NCI-H345 (cell line): ENCODE measurements at places on chromosomes 3 and 15.

GRCh38 chr15:89778861-89779260 lies 2.7 kb downstream of the MESP2 start:
- no peak for DNase-seq

GRCh38 chr15:28289694-28290463 lies 32.1 kb downstream of the HERC2 start:
- no peak for DNase-seq

DNA sequence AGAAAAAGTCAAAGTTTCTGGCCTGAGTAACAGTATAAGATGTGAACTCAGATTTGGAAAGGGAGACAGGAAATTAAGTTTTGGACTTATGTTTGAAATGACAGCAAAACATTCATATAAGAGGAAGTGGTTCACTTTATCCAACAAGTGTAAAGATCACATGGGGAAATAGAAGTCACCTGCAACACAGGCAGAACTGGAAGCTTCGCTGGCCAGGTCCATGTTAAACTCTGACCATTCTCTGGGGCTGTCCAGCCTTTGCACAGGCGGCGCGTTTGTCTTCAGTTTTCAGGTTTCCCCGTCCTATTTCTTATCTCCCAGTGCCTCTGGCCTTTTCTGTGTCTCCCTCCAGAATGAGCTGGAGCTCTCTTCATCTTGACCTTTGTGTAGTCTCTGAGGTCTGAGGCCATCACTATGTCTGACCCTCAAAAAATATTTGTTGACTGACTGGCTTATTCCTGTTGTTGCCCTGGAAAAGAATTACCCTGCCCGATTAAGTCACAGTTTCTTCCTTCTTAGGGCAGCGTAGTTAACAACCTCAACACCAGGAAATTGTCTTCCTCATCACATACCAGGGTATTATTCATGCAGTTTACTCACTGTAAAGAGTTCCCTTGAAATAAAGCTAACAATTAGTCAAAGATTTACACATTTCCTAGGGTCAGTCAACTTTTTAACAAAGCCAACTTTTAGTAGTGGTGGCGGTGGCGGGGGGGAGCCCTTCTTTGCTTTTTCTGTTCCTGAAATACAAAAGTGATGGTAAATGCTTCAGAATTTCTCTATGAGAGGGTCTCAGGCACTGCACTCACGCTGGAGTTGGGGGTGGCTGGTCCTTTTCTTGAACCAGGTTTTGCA lies 959 bp upstream of the RASA2 start:
- no peak for DNase-seq

DNA sequence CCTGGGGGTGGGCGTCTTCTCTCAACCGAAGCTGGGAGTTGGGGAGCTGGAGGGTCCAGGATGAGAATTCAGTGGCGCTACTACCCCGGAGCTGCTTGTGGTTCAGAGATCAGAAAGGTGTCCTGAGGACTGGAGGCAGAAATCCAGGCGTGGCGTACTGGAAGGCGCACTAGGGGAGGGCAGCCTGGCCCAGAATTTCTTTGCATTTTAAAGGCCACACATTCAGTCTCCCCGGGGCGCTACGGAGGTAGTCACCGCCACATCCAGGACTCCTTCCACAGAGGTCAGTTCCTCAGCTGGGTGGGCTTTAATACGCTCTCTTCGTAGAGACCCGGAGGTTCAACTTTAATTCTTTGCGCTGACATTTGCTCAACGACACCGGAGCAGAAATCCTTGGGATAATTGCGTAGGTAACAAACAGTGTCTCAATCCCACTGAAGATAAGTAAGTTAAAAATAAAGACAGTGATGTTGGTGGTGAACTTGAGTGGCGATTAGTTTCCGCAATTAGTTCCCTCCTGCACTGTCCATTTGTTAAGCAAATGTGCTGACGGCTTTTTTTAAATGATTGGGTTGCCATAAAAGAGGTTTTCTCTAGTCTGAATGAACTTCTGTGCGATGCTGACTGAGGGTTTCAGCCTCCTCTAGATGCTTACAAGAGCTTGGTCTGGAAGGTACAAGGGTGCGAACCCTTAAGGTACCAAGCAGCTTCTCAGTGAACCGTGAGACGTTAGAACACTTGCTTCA lies 535 bp downstream of the MCTP2 start:
- DNase-seq: peak; percentile 19

DNA sequence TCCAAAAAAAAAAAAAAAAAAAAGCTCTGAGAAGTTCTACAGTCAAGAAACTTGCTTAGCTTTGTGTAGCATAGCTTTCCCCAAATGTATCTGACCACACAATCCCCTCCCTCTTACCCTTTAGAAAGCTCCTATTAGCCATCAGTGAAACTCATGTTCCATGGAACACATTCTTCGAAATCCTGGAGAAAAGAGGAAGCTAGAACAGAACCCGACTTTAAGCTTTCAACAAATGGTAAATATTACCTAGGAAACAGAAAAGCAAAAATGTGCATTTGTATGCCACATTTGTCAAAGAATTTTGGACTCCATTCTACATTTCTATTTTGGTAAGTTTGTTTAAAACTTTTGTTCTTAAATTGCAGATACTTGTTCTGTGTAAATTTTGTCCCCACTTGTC lies 17.4 kb upstream of the CRTC3 start:
- DNase-seq: no peak

DNA sequence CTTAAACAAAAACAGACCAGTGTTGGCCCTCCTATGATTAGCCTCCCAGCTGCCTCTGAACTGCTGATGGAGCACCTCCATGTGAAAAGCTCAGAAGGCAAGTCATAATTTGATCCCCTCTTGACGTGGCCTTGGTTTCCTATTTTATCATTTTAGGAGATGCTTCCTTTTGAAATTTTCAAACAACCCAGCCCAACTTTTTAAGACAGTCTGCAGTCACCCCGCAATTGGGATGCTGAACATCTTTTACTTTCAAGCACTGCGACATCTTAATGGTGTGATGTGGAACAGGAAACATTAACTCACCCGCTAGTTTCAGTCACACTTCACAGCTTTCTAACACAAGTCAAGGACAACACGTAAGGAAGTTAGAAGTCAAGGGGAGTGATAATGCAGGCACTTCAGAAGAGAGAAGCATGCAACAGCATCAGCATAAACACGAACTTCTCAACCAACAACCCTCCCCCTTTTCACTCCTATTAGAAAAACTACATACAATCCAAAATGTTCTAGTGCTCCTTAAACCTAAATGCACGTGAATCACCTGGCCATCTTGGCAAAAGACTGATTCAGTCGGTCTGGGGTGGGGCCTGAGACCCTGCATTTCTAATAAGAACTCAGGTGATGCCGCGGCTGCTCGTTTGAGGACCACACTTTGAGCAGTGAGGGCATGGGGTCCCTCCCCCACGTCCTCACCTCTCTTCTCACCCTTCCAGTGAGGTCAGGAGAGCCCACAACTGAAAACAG lies 161.5 kb downstream of the FOXP1 start:
- DNase-seq: no peak

DNA sequence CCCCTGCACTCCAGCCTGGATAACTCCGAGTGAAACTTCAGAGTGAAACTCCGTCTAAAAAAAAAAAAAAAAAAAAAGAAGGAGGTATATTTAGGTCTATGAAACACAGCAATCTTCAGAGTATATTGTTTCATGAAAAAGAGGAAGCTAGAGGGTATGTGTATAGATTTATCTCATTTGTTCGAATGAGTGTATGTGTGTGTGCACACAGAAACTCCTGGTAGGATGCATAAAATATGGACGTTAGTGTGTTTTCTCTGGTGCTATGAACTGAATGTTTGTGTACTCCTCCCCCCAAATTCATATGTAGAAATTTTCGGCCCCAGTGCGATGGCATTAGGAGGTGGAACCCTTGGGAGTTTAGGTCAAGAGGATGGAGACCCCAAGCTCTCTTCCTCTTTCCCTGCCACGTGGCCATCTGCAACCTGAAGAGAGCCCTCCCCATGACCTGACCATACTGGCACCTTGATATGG lies 98.6 kb upstream of the KLF13 start:
- DNase-seq: no peak

- DNase-seq: no peak
Observed at GRCh38 chr3:45199837-45200648, 26.0 kb downstream of the TMEM158 start.

- DNase-seq: no peak
Observed at GRCh38 chr15:66638377-66638776, 63.7 kb upstream of the SMAD6 start.

DNA sequence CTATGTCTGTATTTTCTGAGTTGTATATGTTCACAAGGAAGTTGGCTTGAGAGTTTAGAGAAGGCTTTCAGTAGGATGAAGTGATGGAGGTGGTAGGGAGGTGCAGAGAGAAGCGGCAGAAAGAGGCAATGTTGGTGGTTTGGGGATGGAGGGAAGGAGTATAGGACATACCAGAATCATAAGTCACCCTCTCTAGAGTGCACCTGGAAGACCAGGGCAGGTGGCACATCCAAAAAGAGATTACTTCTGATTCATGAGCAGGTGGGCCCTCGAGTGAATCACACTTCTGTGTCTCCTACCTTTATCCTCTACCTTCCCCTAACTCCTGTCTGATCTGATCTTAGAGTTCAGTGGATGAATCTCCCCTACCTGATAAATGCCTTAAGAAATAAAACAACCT lies 41.8 kb upstream of the MRPL3 start:
- no peak for DNase-seq

GRCh38 chr3:30620402-30621360 lies 14.3 kb downstream of the TGFBR2 start:
- DNase-seq: no peak

DNA sequence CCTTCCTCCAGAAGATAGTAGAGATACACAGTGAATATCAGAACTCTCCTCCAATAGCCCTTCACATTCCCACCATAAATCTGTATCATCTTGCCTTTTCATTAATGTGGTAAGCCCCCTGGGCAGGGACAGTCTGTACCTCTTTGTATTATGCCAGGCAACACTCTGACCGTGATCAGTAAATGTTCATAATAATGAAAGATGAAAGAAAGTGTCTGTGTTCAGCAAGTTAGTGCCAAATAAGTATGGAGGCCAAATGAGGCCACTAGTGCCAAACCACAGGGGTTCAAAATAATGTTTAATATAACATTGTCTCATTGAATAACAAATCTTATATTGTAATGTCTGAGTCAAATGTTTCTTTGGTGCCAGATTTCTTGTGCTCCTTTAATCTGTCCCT lies 104.3 kb downstream of the CMSS1 start:
- no peak for DNase-seq

- DNase-seq: no peak
Observed at GRCh38 chr3:136281966-136282520, 31.9 kb downstream of the PCCB start.

- no peak for DNase-seq
Observed at GRCh38 chr3:66381626-66382025, 119.2 kb downstream of the LRIG1 start.

DNA sequence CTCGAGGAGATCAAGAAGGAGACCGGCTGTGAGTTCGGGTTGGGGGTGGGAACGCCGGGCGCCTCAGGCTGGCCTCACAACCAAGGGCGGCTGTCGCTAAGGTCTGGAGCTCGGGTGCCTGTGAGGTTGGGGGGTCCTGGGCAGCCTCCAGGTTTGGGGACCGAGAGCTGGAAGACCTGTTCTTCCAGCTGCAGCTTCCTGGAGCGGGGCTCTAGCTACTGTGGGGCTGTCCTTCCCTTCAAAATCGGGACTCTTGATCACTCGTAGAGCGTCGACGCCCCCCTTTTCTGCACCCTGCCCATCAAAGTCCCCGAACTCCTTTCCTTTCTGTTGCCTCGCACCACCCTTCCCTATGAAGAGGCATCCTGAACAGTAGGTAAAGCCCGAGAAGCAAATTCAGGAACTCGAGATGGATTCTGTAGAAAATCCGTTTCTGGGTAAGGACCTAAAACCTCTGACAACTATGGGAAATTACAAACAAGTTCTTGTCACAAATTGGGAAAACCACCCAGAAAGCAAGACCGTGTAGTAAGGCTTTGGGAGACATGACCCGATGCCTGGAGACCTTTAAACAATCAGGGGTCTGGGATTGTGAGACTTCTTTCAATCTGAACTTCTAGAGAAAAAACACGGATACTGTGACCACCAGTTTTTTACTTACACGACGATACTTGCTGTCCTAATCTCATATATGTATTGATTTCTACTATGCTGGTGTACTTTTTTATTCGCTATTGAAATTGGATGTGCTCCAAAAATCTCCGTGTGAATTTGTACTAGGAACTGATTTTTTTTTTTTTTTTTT lies 556 bp downstream of the CHP1 start:
- DNase-seq: no peak

DNA sequence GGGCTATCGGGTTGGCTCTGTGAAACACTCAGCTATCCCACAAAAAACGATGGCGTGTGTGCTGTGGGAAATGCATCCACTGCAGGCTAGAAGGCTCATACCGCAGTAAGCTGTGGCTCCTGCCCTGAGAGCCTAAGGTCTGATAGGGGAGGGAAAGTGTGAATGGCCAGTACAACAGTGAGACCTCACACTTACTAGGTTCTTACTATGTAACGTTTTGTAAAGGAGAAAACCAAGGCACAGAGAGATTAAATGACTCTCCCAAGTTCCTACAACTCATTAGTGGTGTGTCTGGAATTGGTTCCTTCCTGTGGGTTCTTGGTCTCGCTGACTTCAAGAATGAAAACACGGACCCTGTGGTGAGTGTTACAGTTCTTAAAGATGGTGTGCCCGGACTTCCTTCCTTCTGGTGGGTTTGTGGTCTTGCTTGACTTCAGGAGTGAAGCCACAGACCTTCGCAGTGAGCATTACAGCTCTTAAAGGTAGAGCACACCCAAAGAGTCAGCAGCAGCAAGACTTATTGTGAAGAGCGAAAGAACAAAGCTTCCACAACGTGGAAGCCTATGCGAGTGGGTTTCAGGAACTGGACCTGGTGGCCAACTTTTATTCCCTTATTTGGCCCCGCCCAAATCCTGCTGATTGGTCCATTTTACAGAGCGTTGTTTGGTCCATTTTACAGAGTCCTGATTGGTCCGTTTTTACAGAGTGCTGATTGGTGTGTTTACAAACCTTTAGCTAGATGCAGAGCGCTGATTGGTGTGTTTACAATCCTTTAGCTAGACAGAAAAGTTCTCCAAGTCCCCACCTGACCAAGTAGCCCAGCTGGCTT lies 161.7 kb downstream of the POLR2M start:
- no peak for DNase-seq

GRCh38 chr3:22377421-22377820 lies 626.4 kb upstream of the ZNF385D start:
- DNase-seq: no peak

GRCh38 chr15:39130556-39131379 lies 450.1 kb upstream of the THBS1 start:
- no peak for DNase-seq

GRCh38 chr15:66723826-66724731 lies 22.0 kb downstream of the SMAD6 start:
- no peak for DNase-seq
